ENCODE measurements at places on chromosomes 7 and 10.

GRCh38 chr7:51023547-51023946 is 240.9 kb upstream of the GRB10 start:
- DNase-seq, result no peak

DNA sequence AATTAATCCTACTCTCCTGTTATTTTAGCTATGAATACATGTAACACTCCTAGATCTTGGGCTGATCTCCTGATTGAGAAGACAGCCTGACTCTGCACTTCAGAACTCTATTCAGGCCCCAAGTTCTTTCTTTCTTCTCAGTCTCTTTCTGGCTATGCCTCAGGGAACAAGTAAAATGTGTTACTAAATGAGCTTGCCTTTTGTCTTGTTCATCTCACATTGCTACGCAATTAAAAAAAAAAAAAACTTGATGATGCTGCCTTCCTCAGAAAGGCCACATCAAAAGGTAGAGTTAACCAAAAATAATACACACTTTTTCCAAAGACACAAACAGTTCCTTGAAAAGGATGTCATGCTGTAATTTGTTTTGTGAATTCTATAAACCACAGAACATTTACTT is 258.1 kb downstream of the TWIST1 start:
- DNase-seq, result no peak

GRCh38 chr10:100327007-100327717 is 2.9 kb downstream of the PKD2L1 start:
- peak; percentile 2 for DNase-seq

GRCh38 chr7:75617634-75618234 is 121.0 kb downstream of the HIP1 start:
- no peak for DNase-seq

DNA sequence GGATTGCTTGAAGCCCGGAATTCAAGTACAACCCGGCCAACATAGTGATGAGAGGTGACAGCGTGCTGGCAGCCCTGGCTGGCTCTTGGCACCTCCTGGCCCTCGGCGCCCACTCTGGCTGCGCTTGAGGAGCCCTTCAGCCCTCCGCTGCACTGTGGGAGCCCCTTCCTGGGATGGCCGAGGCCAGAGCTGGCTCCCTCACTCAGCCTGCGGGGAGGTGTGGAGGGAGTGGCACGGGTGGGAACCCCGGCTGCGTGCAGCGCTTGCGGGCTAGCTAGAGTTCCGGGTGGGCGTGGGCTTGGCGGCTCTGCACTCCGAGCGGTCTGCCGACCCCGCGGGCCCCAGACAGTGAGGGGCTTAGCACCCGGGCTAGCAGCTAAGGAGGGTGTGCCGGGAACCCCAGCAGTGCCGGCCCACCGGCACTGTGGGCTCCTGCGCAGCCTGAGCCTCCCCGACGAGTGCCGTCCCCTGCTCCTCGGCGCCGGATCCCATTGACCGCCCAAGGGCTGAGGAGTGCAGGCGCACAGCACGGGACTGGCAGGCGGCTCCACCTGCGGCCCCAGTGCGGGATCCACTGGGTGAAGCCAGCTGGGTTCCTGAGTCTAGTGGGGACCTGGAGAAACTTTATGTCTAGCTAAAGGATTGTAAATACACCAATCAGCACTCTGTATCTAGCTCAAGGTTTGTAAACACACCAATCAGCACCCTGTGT is 12.1 kb upstream of the RNF216 start:
- no peak for DNase-seq

- DNase-seq, result no peak
These were observed 171.6 kb downstream of the PIP4K2A start for GRCh38 chr10:22542773-22543172.

- DNase-seq, result no peak
These were observed 106.4 kb upstream of the FAM133B start for GRCh38 chr7:92696584-92696983.

DNA sequence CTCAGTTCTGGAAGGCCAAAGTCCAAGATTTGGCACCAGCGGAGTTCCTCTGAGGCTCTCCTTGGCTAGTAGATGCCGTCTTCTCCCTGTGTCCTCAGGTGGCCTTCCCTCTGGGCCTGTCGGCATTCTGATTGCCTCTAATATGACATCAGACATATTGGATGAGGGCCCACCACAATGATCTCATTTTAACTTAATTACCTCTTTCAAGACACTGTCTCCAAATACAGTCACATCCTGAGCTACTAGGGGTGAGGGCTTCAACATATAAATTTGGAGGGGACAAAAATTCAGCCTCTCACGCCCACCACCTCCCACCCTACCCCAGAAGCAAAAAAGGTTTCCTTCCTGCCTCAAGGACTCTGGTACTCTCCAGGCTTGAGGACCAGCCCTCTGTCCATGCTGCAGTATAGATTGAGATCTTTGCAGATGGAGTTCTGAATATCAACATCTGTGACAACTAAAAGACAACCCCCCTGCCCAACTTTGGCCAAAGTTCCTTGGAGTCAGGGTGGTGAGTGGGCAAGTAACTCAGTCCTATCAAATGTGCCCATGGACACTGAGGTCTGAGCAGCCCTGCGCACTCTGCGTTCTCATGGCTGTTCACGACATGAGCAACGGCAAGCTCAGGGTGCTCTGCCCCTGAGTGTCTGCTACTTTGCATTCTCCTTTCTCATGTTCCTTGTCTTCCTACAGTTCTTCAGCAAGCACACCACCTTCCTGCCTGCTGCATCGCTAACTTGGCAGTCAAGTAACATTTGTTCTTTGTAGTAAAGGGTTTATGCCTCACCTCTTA is 11.5 kb downstream of the TMEM176B start:
- DNase-seq, result no peak

DNA sequence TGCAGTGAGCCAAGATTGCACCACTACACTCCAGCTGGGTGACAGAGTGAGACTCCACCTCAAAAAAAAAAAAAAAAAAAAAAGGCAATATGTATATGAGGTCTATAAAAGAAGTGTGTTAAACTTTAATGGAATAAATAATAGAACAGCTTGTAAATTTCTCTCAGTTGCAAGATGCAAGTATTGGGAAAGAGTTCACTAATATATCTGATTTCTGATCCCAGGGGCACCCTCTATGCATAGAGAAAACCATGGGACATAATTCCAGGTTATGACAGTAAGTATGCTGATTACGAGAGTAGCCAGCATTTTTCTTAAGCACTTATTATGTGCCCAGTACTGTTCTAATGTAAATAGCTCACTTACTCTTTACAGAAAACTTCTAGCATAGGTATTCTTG is 66.1 kb upstream of the AFAP1L2 start:
- no peak for DNase-seq

GRCh38 chr10:59847326-59847725 is 59.0 kb downstream of the CCDC6 start:
- no peak for DNase-seq

GRCh38 chr7:21851559-21851967 is 94.1 kb downstream of the CDCA7L start:
- no peak for DNase-seq

DNA sequence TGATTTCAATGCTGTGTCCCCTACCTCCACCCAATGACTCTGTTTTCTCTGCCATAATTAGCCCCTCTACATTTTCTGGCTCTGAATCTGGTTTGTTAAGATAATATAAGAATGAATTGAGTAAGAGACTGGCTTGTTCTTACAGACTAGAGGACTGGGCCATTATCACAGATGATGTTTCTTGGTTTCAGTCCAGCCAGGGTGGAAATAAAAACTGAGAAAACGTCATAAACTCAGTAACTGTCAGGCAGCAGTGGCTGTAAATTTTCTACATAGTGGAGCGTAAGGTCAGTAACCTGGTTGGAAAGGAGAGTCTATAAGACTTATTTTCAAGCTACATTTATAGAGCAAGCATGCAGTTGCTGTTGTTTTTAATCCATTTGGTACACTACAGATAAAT is 485.4 kb downstream of the HTR7 start:
- DNase-seq, result no peak

DNA sequence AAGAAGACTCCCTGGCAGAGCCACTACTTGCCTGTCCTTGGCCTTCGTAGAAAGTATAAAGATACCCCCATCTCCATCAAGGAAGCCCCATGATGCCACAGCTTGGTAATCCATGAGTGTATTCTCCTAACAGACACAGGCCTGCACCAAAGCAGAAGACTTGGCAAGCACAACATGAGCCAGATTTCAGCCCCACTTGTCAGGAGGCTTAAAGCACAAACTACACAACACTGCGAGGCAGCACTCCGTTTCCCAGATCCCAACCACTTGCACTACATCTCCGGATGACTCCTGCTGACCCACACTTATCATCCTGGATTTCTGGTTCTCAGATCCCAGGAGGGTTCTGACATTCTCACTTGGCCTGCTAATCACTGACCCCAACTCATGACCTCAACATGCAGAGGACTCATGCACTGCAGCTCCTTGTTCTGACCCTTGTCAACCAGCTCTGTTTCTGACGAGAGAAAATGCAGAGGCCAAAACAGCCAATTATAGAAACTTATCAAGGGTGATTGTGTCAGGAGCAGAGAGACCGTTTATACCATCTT is 100.8 kb downstream of the RELN start:
- no peak for DNase-seq

DNA sequence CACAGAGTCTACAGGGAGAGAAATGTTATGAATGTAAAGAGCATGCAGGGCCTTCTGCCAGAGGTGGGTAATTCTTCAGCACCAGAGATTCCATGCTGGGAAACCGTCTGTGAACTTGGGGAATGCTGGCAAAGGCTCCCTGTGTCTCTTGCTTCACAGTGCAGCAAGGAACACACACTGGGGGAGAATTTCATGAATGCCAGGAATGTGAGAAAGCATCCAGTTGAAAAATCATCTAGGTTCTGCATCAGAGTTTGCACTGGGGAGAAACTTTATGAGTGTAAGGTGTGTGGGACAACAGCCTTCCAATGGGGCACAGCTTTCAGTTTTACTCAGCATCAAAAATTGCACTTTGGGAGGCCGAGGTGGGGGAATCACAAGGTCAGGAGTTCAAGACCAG is 224.3 kb upstream of the IGFBP3 start:
- no peak for DNase-seq

DNA sequence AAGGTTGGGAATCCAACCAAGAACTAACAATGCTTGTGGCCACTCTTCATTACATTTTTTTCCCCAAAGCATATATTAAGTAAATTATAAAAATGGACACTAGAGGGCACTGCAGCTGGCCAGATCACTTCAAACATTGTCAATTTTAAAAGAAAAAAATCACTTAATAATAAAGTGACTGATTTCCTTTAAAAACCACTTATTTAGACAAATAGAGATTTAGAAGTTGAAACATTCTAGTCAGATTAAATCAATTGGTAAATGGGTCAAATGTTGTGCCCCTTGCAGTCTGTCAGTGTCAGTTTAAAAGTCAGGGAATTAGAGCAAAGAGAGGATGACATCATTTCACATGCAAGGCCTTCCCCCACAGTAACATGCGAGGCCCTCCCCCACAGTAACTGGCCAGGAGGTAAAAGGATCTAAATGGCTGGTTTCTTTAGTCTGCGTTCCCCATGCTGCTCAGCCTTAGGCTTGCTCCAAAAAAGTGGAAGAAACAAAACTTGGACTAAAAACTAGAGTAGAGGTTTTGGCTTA is 177.9 kb downstream of the SKAP2 start:
- DNase-seq, result peak; percentile 68

DNA sequence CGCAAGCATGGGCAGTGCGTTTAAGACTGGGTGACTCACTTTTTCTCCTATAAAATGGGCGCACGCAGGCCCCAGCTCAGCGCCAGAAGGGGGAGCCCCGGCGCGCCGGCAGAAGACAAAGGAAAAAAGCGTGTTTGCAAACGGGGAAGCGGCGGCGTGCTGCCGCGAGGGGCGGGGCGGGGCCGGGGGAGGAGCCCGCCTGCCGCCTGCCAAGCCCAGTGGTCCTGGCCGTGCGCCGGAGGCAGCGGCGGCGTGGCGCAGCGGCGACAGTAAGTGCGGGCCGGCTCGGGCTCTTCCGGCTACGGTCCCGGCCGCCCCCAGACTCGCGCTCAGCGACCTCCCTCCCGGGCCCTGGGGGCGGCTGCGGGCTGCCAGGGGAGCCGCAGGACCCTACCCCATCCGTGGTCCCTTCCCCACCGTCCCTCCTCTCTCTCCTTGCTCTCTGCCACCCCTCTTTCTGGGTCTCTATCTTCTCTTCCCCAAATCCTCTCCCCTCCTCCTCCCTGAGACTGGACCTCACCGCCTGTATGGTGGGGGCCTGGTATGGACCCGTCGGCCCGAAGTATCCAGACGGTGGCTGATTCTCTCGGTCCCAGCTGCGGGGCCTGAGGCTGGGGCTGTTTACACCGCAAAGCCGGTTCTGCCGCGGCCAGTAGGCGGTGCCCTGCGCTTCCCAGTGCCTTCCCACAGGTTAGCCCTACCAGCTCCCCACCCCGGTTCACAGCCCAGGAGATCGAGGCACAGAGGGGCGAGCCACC is at the start of gene SLC29A3:
Gene SLC29A3 (plus strand): TSS at position 218 of the 758 bp plus-strand sequence. CDS start 51 bp downstream, at position 269.
- DNase-seq, result peak; percentile 51

DNA sequence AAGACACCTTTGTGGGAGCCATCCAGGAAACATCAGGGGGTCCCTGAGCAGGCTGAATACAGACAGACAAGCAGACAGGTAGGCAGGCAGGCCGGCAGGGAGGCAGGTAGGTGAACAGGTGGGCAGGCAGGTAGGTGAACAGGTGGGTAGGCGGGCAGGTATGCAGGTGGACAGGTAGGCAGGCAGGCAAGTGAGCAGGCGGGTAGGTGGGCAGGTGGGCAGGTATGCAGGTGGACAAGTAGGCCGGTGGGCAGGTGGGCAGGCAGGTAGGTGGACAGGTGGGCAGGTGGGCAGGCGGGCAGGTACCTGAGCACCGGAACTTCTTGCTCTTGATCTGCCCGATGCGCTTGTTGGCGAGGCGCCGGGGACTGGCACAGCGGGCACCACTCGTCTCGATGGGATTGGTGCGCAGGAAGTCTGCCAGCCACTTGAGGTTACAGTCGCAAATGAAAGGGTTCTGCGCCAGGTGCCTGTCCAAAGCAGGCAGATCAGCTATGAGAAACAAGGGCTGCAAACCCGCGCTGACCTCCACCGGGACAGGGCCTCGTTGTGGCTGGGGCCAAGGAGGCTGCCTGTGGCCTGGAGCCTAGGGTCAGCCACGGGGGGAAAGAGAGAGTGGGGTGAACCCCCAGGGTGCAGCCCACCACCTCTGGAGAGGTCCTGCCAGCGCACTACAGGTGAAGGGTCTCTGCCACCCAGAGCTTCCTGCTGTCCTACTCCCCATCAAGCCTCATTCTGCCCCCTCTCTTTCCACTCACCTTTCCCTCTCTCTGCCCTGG is 136.9 kb downstream of the SLIT1 start:
- DNase-seq, result no peak

Data from NCI-H748 treated with DMSO at 0.1 percent for 48 hours (cell line).